ENCODE measurements at places on chromosomes 3 and 15.

GRCh38 chr3:34703053-34703452, 904.6 kb downstream of the PDCD6IP start:
- no peak for DNase-seq

GRCh38 chr3:127167315-127168043, 25.5 kb upstream of the PRR23E start:
- DNase-seq = no peak

GRCh38 chr3:71585887-71586809, 2.6 kb upstream of the FOXP1 start:
- DNase-seq = no peak

GRCh38 chr15:25175789-25176615, 221.2 kb downstream of the SNRPN start:
- DNase-seq = no peak

All from stimulated activated CD8-positive, alpha-beta memory T cell treated with anti-CD3 and anti-CD28 coated beads, Interleukin-7, amount 100 ng/mL, for 24 hours (primary cell).